ENCODE measurements at places on chromosomes 1 and 21.

DNA sequence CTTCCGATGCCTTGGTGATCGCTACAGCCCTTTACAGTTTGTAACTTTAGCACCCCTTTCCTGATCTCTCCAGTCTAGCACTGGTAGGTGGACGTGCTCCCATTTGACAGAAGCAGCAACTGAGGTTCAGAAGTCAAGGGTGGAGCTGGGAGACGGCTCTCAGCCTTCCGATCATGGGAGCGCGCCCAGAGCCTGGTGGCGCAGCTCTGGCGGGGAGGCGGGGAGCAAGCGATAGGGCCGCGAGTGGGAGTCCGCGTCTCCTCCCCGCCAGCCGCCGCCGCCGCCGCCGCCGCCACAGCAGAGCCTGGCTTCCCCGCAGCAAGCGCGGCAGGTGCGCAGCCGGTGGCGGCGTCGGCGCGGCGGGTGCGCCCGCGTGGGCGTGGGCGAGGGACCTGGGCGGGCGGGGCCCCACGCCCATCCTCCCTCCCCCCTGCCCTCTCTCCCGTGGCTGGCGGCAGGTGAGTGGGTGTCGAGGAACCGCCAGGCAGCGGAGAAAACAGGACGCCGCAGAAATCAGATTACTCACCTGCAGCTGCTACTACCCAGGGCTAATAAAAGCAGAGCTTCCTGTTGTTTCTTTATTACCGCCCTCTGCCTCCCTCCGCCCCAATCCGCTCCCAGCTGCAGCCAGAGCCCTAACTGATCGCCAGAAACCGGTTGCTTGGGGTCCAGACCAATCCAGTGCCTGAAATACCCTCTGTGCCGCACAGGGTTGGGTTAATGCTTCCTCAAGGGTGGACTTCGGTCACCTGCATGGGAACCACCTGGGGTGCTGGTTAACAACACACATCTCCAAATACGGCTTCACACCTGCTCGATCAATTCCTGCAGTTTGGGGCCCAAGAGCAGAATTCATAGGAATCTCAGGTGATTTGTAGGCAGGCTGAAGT lies 60.2 kb upstream of the ID3 start:
- no peak for DNase-seq

DNA sequence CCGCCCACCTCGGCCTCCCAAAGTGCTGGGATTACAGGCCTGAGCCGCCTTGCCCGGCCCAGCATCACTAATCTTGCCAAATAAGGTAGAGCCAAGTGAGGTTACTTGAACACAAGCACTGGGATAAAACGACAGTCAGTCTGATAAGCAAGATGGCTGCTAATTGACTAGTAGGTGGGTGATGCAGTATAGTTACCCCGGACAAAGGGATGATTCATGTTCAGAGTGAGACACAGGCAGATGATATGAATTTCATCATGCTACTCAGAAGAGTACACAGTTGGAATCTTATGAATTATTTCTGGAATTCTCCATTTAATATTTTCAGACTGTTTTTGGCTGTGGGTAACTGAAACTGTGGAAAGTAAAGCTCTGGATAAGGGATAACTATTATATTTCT lies 178.4 kb downstream of the USP25 start:
- peak; percentile 73 for DNase-seq

DNA sequence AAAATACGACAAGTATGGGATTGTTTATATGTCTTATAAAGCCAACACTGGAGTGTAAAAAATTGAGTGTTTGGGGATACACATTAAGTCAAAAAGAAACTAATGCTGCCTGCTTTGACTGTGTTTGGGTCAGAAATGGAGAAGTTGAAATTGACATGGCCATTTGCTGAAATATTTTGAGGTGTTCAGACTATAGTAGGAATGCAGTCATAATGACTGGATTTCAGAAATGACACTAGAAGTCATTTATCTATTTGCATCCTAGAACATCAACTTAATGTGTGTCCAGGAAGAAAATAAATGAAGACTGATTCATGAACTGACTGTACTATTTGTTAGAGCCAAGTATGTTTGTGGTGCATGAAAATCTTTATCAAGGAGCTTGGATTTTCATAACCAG lies 28.4 kb downstream of the RASAL2 start:
- DNase-seq: no peak

GRCh38 chr1:61149010-61149860 lies 66.9 kb downstream of the NFIA start:
- DNase-seq: no peak

DNA sequence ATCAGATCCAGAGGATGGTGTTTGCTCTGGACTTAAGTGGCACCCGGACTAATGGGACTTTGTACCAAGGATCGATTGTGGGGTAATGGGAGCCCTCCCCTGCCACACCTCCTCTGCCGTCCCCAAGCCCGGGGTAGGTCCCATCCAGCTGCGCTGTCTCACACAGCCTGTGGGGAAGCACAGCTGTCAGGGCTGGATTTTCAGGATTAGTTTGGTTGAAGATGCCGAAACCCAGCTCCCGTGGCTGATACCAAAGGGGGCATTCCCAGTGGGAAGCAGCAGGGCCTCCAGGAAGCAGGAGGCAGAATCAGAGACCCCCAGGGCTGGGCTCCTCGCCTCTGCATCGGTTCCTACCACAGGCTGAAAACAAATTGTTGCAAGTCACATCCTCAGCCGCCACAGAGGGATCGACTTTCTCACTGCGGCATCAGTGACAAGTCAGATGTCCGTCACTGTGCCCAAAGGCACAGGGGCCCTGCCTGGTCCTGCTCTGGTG lies 59.7 kb downstream of the MATN1 start:
- DNase-seq: no peak

DNA sequence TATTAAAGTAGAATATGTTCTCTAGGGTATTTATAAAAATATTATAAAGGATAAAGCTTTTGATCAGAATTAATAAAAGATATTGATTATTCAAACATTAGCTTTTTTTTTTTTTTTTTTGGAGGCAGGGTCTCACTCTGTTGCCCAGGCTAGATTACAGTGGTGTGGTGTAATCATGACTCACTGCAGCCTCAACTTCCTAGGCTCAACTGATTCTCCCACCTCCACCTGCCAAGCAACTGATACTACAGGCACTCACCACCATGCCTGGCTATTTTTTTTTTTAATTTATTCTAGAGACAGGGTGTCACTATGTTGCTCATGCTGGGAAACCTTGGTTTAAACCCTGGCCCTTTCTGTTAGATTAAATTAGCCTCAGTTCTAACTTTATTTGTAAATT lies 188.3 kb downstream of the CLEC20A start:
- DNase-seq: no peak

GRCh38 chr1:65717815-65718454 lies 74.8 kb upstream of the PDE4B start:
- DNase-seq: peak; percentile 41

GRCh38 chr1:110070282-110070669 lies 196 bp downstream of the ALX3 start:
- DNase-seq: no peak

DNA sequence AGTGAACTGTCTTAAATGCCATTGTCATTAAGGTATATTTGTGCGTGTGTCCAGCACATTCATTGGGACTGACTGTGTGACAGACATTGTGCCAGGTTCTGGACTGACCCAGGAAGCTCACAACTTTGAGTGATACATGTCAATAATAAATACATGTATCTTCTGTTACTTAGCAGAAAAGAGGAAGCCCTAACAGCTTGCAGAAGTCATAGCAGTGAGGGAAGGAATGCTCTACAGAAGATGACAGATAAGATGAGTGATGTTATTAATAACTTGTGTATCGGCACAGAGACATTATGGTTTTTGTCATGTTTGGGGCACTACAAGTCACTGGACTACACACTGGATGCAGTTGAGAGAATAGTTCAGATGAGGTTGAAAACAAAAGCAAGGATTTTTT lies 1.2 kb upstream of the SRSF11 start:
- no peak for DNase-seq

GRCh38 chr1:193726722-193727121 lies 540.3 kb upstream of the B3GALT2 start:
- DNase-seq: no peak

- DNase-seq: no peak
Observed at GRCh38 chr1:228176461-228177182, 11.0 kb downstream of the IBA57 start.

Data from fibroblast of skin of scalp (primary cell).